Dorsolateral prefrontal cortex (tissue), 122 donors: ENCODE measurements at places on chromosomes 6 and 20. TPM values are rescaled to one million over a fixed set of nuclear protein-coding genes. Genes with fewer than 3 reads are reported as not detected.

DNA sequence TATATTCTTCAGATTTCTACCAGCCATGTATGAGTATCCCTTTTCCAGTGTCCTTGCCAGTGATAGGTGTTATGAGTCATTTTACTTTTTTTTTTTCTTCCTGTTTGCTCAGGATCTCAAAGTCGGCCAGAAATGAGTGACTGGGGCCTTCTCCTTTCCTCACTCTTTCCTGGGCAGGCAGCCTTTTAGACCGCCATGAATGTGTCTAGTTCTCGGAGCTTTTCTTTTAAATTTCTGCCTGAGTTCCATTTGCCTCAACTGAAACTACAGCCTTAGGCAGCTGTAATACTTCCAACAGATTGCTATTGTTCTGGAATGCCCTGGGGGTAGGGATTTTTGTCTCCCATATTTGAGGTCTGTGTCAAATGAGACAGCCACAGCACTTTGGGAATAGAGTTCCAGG is 83.7 kb downstream of the STXBP5 start:
- no peak for DNase-seq

Gene DNPH1
- 36.9 TPM for total RNA-seq

GRCh38 chr6:33313105-33313708 is 671 bp downstream of the TAPBP start:
- peak; percentile 45 for DNase-seq

GRCh38 chr6:34810017-34810882 is 18.4 kb downstream of the BLTP3A start:
- DNase-seq: no peak
